Sigmoid colon (tissue), 7 donors: ENCODE measurements at places on chromosomes 3 and 15.

DNA sequence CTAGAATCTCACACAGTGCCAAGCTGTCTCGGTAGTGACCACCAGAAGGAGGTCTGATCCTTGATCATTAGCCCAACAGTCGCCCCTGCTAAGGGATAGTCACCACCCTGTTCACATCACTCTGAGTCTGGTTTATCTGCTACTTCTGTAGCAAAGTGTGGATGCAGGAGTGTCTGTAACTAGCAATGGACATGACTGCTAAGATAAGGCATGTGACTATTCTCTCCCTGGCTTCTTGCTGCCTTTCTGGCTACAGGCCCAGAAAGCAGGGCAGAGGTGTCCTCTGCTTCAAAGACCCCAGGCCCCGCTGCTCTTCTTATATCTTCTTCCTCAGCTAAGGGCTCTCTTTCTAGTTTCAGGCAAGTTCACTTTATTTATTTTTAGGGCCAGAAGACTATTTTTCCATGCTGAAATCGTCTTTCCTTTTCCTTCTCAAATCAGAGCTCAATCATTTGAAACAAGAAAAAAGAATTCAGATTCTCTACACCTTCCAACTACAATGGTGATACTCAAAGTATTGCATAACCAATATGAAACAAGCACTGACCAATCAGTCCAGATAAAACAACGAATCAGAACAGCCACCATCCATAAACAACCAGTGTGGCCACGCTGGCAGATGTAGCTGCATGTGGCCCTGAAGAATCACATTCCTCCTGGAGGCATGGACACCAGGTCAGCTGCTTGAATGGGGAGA, 8.0 kb upstream of the KNG1 start:
- no peaks in the 10 kb centered on the region for H3K27me3 ChIP-seq
- H3K4me1 ChIP-seq = no peaks in the 10 kb centered on the region
- H3K36me3 ChIP-seq = no peaks in the 10 kb centered on the region
- H3K27ac ChIP-seq = no peak overlapping the region
- no peak overlapping the region for H3K4me3 ChIP-seq
- DNase-seq = no peak

- H3K27ac ChIP-seq = no peak overlapping the region
- H3K36me3 ChIP-seq = no peaks in the 10 kb centered on the region
- no peak overlapping the region for H3K4me3 ChIP-seq
- no peaks in the 10 kb centered on the region for H3K4me1 ChIP-seq
- H3K27me3 ChIP-seq = peaks cover 10% of the 10 kb centered on the region
These were observed 29.8 kb upstream of the PRR23E start for GRCh38 chr3:127162947-127163645.

DNA sequence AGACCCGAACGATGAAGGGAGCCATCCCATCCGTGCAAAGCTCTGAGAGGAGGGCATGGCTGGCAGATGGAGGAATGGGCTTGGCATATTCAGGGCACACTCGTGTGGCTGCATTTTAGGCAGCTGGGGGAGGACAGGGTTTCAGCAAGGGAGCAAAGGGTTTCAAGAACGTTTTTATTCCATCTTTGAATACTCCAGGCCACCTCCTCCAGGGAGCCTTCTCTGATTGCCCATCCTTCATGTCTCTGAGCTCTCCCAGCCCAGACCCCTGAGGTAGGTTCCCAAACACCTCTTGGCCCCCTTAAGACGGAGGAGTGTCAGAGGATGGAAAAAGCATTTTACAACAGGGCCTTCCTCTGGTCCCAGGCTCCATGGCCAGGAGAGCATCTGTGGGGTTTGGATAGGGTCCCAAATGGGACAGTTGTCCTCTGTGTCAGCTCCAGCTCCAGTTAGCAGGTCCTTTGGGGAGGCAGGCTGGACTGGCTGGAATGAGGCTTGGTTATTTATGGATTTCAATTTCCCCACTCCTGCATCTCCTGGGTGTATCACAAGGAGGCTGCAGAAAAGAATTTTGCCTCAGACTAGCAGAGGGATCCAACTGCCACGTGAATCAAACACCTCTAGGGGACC, 17.7 kb upstream of the SLC6A1 start:
- peaks cover 10% of the 10 kb centered on the region for H3K27me3 ChIP-seq
- no peak overlapping the region for H3K4me3 ChIP-seq
- H3K4me1 ChIP-seq = no peaks in the 10 kb centered on the region
- H3K27ac ChIP-seq = no peak overlapping the region

GRCh38 chr3:133367956-133368355, 31.9 kb upstream of the BFSP2 start:
- H3K27ac ChIP-seq = no peak overlapping the region
- H3K36me3 ChIP-seq = no peaks in the 10 kb centered on the region
- no peak for DNase-seq
- no peaks in the 10 kb centered on the region for H3K27me3 ChIP-seq
- no peak overlapping the region for H3K4me3 ChIP-seq

DNA sequence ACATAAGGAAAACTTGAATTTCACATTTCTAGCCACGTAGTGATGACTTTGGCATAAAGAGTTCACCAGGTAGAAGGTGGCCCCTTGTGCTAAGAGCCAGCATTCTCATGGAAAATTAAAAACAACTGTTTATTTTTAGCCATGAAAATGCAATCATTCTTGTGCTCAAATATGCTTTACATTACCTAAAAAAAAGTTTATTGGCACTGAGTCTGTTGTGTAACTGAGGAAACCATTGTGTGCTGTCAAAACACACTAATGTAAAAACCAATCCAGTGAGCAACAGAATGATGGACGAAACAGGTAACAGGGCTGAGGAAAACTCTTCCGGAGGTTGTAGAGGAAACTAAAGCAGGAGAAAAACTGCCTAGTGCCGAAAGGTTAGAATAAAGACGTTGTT, 287.0 kb upstream of the TMC3 start:
- no peaks in the 10 kb centered on the region for H3K4me1 ChIP-seq
- H3K27ac ChIP-seq = no peak overlapping the region
- DNase-seq = no peak
- H3K27me3 ChIP-seq = no peaks in the 10 kb centered on the region

DNA sequence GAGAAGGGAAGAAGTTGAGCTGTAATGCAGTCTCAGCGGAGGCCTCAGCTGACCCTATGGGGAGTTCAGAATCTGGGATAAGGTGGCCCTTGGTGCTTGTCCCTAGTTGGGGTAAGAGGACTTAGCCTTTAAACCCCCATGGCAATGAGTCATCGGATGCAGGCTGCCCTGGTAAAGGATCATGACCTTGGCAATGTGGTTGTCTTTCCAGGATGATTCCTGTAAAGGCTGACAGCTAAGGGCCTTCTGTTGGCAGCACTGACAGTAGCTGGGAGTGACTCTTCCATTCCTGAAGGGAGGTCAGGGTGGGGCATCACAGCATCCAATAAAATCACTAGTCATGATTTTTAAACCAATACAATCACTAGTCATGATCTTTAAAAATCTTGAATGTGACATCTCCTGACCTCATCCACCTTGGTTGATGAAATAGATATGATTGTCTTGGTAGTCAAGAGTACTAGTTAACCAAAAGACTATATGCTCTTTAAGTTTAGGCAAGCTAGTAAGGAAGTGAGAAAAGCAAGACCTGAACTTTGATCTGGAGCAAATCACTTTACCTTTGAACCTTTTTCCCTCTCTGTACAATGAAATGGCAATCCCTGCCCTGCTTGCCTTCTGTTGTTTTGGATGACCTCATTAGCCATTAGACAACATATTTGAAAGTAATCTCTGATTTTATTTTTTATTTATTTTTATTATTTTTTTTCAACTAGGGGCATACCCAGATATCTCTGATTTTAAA, 71.3 kb upstream of the CACNA1D start:
- H3K27me3 ChIP-seq = no peaks in the 10 kb centered on the region
- no peaks in the 10 kb centered on the region for H3K36me3 ChIP-seq
- DNase-seq = no peak
- H3K27ac ChIP-seq = no peak overlapping the region
- H3K4me1 ChIP-seq = no peaks in the 10 kb centered on the region

- no peak overlapping the region for H3K27ac ChIP-seq
- no peaks in the 10 kb centered on the region for H3K36me3 ChIP-seq
- no peak overlapping the region for H3K4me3 ChIP-seq
- peaks cover 14% of the 10 kb centered on the region for H3K4me1 ChIP-seq
- no peaks in the 10 kb centered on the region for H3K27me3 ChIP-seq
- DNase-seq = no peak
These were observed 108.7 kb upstream of the ALDH1A3 start for GRCh38 chr15:100770661-100771584.

DNA sequence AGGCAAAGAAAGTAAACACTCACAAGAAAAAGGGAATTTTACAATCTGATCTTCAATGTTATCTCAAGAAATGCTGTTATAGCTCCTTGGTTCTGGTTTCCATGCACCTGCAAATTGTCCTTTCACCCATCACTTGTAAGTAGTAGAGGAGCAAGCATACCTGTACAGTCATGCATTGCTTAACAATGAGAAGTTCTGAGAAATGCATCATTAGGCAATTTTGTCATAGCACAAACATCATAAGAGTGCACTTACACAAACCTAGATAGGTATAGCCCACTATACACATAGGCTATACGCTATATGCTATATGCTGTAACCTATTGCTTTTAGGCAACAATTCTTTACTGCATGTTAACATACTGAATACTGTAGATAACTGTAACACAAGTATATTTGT, 672.3 kb downstream of the FHIT start:
- no peak overlapping the region for H3K27ac ChIP-seq
- no peaks in the 10 kb centered on the region for H3K4me1 ChIP-seq
- H3K27me3 ChIP-seq = no peaks in the 10 kb centered on the region
- DNase-seq = no peak
- no peaks in the 10 kb centered on the region for H3K36me3 ChIP-seq

DNA sequence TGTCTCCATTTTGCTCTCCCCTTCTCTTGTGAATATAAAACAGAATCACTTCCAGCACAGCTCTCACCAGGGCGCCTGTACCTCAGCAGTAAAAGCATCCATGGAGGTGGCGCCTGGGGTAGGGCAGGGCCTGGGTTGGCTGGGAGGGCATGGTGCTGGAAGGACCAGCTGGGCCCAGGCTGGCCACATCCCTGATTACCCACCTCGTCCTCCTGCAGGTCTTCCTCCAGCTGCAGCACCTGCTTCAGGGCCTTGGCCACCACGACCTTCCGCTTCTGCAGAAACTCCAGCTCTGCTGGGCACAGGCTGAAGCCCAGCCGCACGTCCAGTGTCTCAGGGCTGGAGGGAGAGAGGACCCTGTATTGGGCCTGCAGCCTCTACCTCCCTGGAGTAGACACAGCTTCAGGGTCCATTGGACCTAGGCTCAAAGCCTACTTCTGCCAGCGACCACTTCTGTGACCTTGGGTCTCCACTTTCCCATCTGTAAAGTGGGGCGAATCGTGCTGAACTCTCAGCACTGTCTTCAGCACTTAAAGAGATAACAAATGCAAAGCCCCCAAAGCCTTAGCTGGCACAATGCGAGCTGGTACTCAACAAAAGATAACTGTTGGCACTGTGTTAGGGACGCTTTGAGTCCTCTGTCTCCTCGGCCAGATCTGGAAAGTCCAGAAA, 23.8 kb downstream of the PLA2G4E start:
- H3K4me1 ChIP-seq = no peaks in the 10 kb centered on the region
- H3K27me3 ChIP-seq = no peaks in the 10 kb centered on the region
- H3K27ac ChIP-seq = no peak overlapping the region

GRCh38 chr15:96766366-96766765, 435.9 kb downstream of the NR2F2 start:
- no peaks in the 10 kb centered on the region for H3K4me1 ChIP-seq
- DNase-seq = no peak
- no peaks in the 10 kb centered on the region for H3K27me3 ChIP-seq
- H3K27ac ChIP-seq = no peak overlapping the region
- H3K4me3 ChIP-seq = no peak overlapping the region
- H3K36me3 ChIP-seq = no peaks in the 10 kb centered on the region

DNA sequence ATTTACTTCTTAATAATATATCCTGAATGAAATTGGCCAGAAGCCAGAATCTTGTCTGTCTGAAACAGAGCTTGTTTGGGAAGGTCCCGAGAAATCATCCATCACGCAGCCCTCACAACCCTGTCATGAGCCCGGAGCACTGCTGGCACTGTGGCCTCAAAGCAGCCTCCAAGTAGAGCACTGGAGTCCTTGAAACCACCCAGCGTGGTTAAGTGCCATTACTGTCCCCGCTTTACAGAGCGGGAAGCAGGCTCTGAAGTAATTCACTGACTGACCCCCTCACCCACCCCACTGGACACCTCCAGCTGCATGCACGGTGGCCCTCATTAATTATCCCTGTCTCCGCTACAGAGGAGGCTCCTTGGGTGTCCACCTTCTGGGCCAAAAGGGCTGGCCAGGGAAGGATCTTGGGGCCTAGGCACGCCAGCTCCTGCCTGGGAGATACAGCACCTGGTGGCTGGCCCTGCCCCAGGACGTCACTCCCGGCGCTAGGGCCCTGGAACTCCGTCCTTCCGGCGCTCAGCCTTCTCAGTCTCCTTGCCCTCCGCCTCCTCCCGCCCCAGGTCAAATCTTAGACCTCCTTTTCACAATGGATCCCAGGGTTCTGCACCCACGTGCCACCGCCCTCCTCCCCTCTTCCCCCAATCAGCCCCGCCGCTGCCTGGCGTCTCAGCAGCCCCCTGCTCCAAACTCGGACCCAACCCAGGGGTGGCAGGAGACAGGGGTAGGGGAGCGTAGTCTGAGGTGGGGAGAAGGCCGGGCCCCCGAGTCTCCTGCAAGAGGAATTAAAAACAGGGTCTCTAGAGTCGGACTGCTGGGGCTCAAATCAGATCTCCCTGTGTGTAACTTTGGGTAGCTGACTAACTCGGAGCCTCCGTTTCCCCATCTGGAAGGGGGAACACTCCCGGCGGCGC, 1.1 kb downstream of the TKT start:
- H3K4me3 ChIP-seq = peak overlapping the region; percentile 94
- peak overlapping the region; percentile 86 for H3K27ac ChIP-seq
- DNase-seq = peak; percentile 88

DNA sequence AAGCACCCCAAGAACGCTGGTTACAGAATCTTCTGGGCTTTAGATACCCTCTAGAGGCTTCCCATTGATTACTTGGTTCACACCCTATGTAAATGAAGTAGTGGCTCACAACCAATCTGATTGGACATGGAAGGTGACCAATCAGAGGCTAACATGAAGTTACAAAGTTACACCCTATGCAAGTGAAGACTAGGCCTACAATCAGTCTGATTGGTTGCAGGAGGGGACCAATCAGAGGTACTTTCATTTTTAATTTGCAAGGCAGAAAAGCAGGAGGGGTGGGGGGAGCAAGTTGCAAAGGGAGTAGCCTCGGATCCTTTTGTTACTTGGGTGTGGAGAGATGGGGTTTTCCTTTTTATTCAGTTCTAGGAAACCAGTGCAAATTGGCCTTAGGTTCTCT, 11.1 kb upstream of the RTP2 start:
- H3K4me3 ChIP-seq = no peak overlapping the region
- H3K27me3 ChIP-seq = no peaks in the 10 kb centered on the region
- no peaks in the 10 kb centered on the region for H3K4me1 ChIP-seq
- no peaks in the 10 kb centered on the region for H3K36me3 ChIP-seq

GRCh38 chr3:65676580-65676979, 362.1 kb downstream of the MAGI1 start:
- no peaks in the 10 kb centered on the region for H3K36me3 ChIP-seq
- H3K4me3 ChIP-seq = no peak overlapping the region
- no peaks in the 10 kb centered on the region for H3K4me1 ChIP-seq
- DNase-seq = no peak
- H3K27me3 ChIP-seq = no peaks in the 10 kb centered on the region

DNA sequence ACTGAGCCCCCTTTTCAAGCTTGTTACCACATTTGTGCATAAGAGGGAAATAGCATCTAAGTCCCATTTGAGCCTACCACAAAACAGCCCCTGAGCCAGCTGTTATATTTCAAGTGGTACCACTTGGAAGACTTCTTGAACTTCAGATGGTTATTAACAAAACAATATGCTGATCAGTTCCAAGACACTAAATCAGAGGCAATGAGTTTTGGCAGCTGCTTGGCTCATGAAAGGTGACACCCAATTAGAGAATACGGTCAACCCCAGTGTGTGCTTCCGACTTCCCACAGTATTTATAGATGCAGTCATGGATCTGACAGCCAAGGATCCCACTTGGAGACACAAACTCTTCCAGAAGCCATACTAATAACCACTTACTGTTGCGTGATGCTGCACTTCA, 469.6 kb upstream of the PPP2R3A start:
- no peaks in the 10 kb centered on the region for H3K36me3 ChIP-seq
- H3K27ac ChIP-seq = no peak overlapping the region
- no peaks in the 10 kb centered on the region for H3K27me3 ChIP-seq
